ENCODE measurements at places on chromosomes 1 and 21.

DNA sequence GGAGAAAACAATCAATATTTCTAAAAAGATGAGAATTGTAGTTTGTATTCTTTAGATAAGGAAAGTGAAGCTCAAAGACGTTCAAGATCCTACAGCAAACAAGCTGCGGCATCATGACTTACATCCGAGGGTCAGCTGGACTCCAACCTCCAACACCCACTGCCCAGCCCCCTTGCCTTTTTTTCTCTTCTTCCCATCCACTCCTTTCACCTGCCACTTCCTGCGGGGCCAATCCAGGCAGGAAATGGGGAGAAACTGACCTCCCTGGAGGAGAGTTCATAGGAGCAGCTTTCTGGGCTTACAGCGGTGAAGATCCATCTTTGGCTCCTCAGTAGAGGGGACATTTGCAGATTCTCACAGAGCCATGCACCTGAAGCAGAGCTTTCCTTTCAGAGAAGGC lies 361.5 kb downstream of the PTPRU start:
- DNase-seq = no peak

GRCh38 chr21:42679319-42680057 lies 26.1 kb downstream of the PDE9A start:
- DNase-seq = no peak

GRCh38 chr1:52662645-52663313 lies 29.8 kb downstream of the SHISAL2A start:
- DNase-seq = no peak

GRCh38 chr1:205276689-205277065 lies 44.9 kb downstream of the NUAK2 start:
- no peak for DNase-seq

DNA sequence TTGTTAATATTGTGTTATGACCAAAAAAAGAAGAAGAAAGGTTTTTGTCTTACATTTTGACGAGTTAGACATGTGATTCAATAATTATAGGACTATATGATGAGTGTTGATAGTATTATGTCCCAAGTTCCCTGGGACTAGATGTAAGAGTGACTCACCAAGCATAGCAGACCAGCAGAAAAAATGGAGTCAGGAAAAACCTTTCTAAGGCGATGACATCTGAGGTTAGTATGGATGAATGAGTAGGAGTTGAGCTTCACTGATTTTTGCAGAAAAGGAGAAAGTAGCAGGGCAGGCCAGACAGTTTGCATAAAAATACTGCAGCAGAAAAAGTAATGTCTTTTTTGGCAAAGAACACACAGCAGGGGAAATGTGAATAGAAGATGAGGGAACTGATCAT lies 1041.3 kb upstream of the ADGRL4 start:
- no peak for DNase-seq

DNA sequence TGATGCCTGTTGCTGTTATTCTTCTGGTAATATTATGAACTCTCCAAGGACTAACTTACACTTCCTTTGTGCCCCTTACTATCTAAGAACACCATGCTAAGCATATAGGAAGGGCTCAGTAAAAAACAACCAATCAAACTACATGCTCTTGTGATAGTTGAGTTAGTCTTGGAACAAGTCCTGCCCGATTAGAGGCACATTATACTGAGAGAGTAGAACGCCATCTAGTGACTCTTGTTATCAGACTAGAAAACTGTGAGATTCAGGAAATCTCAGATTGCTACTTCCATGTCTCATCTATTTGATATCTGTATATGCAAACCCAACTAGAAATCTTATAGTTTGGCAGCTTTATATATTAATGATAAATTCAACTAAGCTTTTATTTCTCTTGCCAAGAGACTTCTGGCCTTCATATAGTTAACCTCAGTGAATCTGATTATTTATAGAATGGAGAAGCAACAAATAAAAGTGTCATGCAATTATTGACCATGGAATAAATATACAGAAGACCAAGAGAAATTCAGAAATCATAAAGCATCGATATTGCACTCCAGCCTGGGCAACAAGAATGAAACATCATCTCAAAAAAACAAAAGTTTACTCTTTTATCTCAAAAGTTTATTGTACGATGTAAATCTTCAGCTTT lies 7.8 kb upstream of the SRRM1 start:
- no peak for DNase-seq

- DNase-seq = no peak
Measured at GRCh38 chr1:79738101-79738500, 731.6 kb upstream of the ADGRL4 start.

- DNase-seq = no peak
Measured at GRCh38 chr1:234520908-234521817, 42.2 kb upstream of the TARBP1 start.

GRCh38 chr1:166351676-166352075 lies 184.9 kb upstream of the FAM78B start:
- DNase-seq = no peak

DNA sequence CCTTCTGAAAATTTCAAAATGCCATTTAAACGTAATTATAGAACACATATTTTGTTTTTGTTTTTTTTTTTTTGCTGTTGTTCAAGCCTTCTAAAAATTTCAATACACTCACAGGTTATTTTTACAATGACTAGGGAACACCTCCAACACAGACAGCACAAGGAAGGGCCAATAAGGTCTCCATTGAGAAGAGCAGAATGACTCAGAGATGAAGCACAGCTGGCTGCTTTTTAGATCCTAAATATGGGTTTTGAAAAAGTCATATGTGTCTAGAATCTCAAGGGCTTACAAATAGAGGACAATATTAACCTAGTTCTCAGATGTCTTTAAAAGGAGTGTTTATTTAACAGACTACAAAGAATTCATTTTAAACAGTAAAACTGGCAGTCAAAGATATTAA lies 104.6 kb downstream of the NEGR1 start:
- DNase-seq = no peak

Measured in chondrocyte (in vitro differentiated cells).